ENCODE measurements at places on chromosomes 3 and 15. TPM values are rescaled to one million over a fixed set of nuclear protein-coding genes. Genes with fewer than 3 reads are reported as not detected.

GRCh38 chr3:195812366-195812765 lies 637 bp upstream of the MUC4 start:
- DNase-seq, result no peak

DNA sequence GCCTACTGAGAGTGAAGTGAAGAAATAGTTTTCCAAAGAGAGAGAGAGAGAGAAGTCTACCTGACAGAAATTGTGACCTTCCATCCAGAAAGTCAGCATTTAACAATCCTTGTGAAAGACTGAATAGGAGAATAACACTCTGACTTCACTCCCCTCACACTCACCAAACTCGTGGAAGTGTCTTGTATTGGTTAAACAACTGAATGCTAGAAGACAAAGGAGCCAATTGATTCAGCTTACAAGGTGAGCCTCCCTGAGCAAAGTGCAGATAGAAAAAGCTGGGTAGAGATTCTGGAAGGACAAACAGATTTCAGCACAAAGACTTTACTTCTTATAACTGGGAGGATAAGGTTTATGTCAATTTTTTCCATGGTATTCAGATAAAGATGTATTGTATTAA lies 40.8 kb upstream of the OSTN start:
- no peak for DNase-seq

- DNase-seq, result no peak
These were observed 42.5 kb upstream of the DYNC1LI1 start for GRCh38 chr3:32613183-32613582.

DNA sequence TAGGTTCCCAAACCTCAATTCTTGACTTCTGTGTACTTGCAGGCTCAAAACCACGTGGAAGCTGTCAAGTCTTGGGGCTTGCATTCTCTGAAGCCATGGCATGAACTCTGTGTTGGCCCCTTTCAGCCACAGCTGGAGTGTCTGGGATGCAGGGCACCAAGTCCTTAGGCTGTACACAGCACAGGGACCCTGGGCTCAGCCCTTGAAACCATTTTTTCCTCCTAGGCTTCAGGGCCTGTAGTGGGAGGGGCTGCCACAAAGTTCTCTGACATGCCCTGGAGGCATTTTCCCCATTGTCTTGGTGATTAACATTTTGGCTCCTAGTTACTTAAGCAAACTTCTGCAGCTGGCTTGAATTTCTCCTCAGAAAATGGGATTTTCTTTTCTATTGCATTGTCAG lies 135.4 kb downstream of the ATG7 start:
- DNase-seq, result no peak

- DNase-seq, result no peak
These were observed 9.4 kb downstream of the TMEM43 start for GRCh38 chr3:14134291-14134690.

GRCh38 chr3:182596676-182597410 lies 196.5 kb upstream of the ATP11B start:
- DNase-seq, result no peak

- DNase-seq, result no peak
These were observed 393.6 kb downstream of the OTOL1 start for GRCh38 chr3:161890147-161890625.

DNA sequence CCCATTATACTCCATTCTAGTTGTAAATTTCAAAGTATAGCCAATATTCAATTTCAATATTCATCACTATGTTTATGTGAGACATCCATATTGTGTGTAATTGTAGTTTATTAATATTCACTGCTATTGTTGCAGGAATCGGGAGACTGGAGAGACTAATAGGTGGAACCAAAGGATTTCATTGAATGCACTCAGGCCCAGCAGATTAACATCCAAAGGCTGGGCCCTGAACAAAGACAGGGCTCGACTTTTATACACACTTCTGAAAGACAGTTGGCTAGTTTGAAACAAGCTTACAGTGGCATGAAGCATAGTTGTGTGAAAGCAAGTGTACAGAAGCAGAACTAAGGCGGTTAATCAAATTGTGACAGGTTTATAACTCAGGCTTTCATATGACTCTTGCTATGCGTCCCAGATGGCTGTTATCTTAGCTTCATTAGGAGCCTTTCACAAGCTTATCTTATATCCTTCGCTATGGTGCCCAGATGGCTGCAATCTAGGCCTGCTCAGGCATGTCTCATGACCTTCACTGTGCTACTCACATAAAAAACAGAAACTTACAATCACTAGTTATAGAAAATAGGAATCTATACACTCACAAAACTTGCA lies 1038.8 kb upstream of the EPHA6 start:
- no peak for DNase-seq

- DNase-seq, result peak; percentile 76
These were observed 897 bp downstream of the RAD54L2 start for GRCh38 chr3:51539291-51539941.

GRCh38 chr15:48644467-48644826 lies 1.1 kb downstream of the FBN1 start:
- no peak for DNase-seq

DNA sequence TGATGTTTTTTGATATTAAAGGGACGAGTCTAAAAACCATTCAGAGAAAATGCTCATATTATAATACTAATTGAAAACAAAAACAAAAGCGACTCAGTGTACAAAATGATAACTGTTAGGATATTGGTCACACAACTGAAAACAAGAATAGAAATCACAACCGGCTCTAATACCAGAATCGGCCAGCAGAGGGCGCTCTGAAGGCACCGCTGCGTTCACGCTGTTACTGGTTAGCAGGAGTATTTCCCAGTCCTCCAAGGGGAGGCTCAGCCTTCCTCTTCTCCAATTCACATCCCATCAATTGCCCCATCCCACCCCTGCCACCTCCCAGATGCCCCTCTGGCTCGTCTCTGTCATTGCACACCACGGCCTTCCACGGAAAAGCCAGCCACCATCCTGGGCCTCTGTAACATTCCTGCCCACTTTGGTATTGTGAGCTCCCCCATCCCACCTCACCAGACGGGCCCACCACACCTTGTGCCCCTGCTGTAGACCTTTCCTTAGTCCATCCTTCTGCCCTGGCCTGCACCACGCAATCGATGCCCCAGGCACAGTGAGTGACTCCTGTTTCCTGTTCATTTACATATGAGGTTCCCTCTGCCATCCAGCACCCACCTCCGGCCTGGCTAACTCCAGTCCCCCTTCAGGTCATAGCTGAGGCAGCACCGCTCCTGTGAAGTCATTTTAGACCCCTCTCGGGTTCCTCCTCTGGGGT lies 8.5 kb downstream of the FAM107A start:
- DNase-seq, result peak; percentile 86

GRCh38 chr3:143783851-143784370 lies 64.4 kb downstream of the SLC9A9 start:
- no peak for DNase-seq

- no peak for DNase-seq
These were observed 37.2 kb downstream of the CCK start for GRCh38 chr3:42228796-42229195.

- DNase-seq, result no peak
These were observed 349.2 kb upstream of the CCDC54 start for GRCh38 chr3:107028086-107028485.

DNA sequence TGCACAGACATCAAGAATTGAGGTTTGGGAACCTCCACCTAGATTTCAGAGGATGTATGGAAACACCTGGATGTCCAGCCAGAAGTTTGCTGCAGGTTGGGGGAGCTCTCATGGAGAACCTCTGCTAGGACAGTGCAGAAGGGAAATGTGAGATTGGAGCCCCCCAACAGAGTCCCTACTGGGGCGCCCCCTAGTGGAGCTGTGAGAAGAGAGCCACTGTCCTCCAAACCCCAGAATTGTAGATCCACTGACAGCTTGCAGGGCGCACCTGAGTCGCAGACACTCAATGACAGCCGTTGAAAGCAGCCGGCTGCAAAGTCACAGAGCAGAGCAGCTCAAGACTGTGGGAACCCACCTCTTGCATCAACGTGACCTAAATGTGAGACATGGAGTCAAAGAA lies 34.6 kb upstream of the EPHA6 start:
- DNase-seq, result no peak

DNA sequence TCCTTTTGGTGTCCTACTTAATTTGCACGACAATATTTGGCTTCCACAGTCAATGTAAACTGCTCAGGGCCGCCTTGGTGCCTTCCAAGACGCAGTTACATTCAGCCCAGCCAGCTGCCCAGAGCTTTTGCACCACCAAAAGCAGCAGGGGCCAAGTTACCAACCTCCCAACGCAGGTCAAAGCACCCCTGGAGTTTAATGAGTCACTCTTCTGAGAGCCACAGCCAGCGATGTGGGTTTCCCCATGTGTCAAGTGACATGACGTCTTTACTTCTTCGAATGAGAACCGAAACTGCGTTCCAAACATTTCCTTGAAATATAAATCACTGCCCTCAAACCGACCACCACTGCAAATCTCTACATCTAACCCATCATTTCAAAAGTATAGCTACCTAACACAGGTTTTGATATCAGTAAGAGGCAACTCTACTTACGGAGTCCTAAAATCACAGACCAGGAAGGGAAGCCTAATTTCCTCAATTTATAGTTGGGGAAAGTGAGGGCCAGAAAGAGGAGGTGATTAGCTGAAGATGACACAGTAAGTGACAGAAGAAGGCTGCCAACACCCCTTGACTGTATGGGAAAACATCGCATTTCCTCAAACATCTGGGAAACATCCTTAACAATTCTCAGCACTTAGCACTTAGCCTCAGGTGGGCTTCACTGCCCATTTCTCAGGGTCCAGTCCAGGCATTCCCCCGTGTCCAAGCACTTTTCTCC lies 24.5 kb downstream of the MB21D2 start:
- peak; percentile 86 for DNase-seq

GRCh38 chr3:109316162-109316730 lies at the start of gene DPPA2:
DPPA2 (minus strand) TSS chr3:109316517; CDS start chr3:109314542, 1,975 bp downstream.
- no peak for DNase-seq

DNA sequence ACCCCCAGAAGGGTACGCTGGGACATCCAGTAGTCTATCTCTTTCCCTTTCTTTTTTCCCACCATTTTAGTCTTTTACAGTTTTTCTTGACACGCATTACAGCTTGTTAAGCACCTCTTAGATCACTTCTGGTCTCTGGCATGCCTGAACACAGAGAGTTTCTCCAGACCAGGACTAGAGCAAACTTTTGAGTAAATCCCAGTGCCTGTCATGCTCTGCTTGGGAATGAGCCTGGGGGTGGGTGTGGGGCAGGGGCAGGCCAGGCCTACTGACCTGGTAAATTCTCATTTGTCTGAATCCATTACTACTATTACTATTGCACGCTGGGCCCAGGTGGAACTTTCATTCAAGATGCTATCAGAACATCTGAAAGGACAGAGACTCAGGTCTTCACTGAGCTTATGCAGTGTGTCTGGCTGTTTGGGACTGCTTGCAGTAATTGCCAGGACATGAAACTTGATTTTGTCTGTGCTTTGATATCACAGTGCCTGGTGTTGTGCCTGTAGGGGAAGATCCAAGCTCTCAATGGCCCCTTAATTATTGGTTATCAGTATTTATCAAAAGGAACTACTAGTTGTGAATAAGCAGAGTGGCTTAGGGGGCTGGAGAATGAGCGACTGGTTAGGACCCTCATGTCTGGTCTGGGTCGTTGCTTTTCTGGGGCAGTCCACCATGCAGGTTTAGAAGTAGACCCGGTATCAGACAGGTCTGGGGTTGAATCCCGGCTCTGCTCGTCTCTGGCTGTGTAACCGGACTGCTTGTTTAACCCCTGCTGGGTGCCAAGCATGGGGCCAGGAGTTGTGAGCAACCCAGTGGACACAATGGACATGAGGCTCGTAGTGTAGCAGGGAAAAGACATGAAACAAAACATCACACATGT lies 196.1 kb upstream of the TLE3 start:
- DNase-seq, result no peak

DNA sequence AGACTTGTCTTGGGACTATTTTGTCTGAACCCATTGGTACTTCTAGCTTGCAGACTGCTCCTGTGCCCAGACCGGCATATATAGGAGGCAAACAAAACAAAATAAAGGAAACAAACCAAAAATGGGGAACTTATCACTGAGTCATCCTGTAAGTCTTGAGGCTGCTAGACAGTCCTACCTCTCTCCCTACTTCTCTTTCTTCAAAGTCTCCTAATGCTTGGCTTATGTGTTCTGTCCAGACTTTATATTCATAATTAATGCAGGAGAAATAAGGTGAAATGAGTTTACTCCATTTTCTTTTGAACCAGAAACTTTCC lies 266.2 kb downstream of the ZNF385D start:
- no peak for DNase-seq

Gene FAM174B
- total RNA-seq, result 5.0 TPM

Gene ZNF660
- 0.07 TPM for total RNA-seq

Gene CCR3
- not detected for total RNA-seq

Gene STX19
- total RNA-seq, result not detected

Gene MAP1A
- total RNA-seq, result 1.5 TPM
